Fibroblast of the aortic adventitia (primary cell): ENCODE measurements at places on chromosomes 11 and 22.
A peak's percentile ranks its signal among the peaks of the same experiment; 100 is the strongest.

DNA sequence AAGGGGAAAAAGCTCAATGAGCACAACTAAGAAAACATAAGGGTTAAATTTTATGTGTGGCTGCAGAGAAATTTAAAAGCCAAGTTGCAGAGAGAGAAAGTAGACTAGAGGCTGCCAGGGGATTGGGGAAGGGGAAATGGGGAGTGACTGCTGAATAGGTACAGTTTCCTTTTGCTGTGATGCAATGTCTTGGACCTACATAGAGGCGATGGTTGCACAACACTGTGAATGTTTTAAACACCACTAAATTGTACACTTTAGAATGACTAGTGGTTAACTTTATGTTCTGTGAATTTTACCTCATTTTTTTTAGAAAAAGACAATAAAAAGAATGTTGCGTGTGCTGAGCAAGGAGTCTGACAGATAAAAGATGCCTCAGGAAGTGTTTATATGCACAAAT is 36.5 kb downstream of the TENM4 start:
- DNase-seq: peak; percentile 75

GRCh38 chr11:107849790-107850189 is 8.8 kb downstream of the SLC35F2 start:
- DNase-seq: no peak

DNA sequence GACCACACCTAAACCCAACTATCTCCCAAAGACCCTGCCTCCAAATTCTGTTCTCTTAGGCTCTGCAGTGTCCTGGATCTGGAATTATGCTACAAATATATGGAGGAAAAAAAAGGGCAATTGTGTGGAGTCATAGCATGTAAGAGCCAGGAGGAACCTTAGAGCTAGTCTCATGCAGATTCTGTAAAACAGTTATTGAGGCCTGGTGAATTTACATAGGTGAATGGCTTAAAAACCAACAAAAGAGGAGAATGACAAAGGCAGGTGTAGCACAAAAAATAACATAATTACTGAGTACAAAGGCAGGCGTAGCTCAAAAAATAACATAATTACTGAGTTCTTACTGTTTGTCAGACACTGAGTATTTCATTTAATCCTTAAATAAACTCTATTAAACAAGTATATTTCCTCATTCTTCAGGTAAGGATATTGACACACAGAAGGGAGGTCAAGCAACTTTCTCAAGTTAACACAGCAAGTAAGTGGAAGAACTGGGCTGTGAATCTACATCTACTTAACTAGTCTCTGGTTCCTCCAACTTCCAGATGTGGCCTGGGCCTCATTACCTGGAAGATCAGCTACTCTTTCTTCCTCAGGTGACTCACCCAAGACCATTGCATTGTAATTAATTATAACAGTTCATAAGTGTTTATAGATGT is 938.9 kb upstream of the TENM4 start:
- DNase-seq: no peak

- DNase-seq: peak; percentile 82
Measured at GRCh38 chr11:130553306-130553705, 104.9 kb downstream of the ADAMTS15 start.

DNA sequence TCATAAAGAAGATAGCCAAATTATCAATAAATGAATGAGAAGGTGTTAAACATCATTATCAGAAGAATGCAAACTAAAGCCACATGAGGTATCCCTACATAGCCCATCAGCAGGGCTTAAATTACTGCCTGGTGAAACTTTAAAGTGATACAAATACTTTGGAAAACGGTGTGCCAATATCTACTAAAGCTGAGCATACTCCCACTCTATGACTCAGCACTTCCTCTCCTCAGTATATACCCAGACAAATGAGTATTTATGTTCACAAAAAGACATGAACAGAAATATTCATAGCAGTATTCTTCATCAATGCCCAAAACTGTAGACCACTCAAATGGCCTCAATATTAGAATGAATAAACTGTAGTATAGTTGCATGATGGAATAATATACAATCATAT is 284.6 kb upstream of the ZC3H12C start:
- DNase-seq: peak; percentile 57

- DNase-seq: no peak
Measured at GRCh38 chr11:47215366-47215910, 664 bp downstream of the DDB2 start.

DNA sequence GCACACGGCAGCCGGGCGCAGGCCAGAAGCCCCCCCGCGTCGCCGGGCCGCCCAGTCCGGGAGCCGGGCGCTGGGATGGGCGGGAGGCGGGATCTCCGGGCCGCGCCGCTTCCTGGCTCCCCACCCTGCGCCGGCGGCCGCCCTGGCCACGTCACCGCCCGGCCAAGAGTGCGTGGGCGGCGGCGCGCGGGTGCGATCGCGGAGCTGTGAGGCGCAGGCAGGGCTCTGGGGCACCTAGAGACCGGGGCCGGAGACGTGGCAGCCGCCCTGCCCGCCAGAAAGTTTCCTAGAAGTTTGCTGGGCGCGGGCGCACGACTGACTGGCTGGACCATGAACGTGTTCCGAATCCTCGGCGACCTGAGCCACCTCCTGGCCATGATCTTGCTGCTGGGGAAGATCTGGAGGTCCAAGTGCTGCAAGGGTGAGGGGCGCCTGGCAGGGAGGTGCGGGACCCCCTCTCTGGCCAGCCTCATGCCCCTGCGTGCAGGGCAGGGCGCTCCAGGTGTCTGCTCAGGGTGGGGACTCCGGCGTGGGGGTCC is at the start of gene KDELR3:
Gene KDELR3 (plus strand): TSS at position 193 of the 539 bp plus-strand sequence. CDS start 138 bp downstream, at position 331.
- peak; percentile 63 for DNase-seq

DNA sequence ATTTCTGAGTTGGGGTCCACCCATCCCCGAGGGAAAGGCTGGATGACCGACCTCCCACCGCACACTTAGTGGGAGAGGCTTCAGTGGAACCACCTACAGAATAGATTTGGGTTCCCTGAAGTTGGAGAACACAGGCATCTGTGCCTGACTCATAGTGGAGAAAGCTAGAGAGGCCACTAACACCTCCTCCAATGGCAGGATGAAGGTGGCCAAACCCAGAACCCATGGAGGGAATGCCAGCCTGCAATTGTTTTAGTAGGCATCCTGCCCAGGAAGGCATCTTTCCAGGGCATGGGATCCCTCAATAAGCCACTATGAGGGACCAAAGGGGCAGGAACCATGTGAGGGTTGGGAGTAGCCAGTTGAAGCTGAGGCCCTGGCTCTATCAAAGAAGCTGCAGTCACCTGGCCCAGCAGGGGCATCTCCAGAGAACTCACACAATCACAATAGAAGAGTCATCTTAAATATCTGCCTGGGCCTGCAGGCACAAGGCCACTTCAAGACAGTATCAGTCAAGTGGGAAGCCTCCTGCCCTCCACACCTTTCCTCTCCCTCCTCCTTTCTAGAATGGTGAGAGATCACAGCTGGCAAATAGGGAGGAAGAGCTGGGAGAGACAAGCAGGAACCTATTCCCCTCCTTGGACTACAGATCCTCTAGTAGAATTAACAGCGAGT is 124.1 kb upstream of the CSNK2A3 start:
- DNase-seq: no peak

DNA sequence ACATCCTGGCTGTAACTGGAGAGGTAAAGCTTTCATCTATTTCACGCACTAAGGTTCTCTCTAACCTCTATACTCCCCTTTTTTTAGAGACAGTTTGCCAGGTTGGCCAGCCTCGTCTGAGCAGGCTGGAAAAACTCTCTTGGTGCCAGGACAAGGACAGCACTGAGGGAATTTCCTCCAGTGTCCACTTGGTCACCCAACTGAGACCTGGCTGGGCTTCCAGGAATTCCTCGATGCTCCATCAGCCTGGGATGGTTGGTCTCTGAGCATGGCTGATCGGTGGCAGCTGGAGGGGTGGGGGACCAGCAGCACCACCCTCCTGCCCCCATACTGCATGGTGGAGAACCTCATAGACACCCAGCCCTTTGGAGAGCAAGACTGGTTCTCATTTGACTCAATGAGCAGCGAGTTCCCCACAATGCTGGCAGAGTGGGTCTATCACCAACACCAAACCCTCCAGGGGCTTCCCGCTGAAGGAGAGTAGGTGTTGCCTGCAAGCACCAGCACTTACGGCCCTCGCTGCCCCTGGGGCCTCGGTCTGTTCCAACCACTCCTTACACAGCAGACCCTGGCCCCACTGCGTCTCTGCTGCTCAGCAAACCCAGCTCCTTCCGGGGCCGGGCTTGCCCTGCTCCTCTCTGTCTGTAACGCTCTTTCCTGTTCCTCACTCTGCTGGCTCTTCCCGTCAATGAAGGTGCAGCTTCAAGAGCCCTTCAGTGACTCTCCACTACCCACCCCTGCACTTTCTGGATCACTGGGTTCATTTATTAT is 122.2 kb downstream of the ST3GAL4 start:
- DNase-seq: no peak

DNA sequence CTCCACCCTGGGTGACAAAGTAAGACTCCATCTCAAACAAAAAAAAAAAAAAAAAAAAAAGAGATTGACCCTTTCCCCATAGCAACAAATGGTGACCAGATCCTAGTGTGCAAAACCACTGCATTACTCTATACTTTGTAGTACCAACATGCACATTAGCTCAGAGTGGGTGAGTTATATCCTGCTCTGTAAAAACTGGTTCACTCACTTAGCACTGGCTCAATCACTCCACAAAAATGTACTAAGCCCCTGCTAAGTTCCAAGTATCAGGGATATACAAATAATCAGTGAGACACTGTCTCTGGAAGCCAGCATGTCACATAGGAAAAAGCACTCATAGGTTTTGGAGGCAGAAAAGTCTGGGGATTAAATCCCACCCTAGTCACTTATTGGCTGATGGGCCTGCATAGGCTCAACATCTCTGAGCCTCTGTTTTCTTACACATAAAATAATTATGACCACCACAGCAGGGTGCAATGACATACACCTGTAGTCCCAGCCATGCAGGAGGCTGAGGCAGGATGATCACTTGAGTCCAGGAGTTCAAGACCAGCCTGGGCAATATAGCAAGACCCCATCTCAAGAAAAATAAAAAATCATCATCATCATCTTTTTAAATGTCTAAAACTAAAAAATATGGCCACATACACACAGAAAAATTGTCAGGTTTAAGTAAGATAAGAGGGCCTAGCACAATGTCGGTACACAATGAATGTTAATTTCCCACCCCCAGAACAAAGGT is 11.9 kb downstream of the FAM168A start:
- DNase-seq: peak; percentile 31

GRCh38 chr22:20793748-20794649 is 20.1 kb downstream of the SERPIND1 start:
- no peak for DNase-seq

DNA sequence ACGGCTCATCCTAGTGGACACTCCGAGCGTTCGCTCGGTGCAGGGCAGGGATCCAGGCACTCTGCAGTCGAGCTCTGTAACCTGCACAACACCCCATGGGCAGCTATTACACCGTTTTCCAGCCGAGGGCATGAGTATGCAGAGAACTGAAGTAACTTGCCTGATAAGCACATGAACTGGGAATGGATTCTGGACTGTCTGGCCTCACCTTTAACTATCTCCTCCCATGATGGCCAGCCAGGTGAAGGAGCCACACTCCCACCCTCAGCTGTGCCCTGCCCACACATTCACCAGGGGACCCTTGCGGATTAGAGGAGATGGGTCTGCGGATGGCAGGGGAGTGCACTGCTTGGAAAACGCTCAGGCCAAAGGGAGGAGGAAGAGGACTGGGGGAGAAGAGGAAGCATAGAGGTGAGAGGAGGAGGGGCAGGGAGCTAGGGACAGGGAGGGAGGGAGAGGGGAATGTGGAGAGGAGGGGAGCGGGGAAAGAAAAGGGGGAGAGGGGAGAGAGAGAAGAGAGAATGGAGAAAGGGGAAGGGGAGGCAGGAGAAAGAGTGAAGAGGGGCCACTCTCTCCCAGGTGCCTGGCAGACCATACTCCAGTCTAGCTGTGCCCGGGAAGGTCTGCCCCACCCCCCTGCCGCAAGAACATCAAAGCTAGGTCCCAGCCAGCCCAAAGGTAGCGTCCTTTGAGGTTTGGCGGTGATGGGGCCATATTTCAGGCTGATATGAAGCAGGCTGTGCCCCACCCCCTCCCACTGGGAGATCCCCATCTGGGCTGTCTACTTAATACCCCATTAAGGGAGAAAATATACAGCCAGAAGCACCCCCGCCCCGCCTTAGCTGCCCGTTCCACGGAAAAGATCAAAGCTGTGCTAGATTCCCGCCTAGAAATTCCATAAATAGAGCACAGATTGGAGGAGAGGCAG is 33.2 kb upstream of the TCF20 start:
- DNase-seq: no peak

DNA sequence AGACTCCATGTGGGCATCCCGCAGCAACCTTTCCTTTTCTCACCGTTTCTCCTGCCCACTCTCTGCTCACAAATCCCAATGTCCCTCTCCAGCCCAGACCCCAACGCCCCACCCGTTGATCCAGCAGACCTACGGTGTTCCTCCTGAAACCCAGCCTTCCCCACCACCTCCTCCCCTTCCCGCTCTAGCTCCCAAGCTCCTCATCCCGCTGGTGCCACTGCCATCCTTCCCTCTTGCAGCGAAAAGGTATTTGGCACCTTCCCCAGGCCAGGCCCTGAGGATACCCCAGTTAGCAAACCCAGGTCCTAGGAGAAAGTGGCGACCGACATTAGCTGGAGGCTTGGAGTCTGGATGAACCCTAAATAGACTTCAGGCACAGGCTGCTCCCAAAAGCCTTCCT is 84.0 kb upstream of the RTL6 start:
- DNase-seq: no peak

GRCh38 chr22:40463017-40463631 is 92.7 kb downstream of the SGSM3 start:
- no peak for DNase-seq

- no peak for DNase-seq
Measured at GRCh38 chr11:61959678-61960077, 7.8 kb downstream of the FTH1 start.

DNA sequence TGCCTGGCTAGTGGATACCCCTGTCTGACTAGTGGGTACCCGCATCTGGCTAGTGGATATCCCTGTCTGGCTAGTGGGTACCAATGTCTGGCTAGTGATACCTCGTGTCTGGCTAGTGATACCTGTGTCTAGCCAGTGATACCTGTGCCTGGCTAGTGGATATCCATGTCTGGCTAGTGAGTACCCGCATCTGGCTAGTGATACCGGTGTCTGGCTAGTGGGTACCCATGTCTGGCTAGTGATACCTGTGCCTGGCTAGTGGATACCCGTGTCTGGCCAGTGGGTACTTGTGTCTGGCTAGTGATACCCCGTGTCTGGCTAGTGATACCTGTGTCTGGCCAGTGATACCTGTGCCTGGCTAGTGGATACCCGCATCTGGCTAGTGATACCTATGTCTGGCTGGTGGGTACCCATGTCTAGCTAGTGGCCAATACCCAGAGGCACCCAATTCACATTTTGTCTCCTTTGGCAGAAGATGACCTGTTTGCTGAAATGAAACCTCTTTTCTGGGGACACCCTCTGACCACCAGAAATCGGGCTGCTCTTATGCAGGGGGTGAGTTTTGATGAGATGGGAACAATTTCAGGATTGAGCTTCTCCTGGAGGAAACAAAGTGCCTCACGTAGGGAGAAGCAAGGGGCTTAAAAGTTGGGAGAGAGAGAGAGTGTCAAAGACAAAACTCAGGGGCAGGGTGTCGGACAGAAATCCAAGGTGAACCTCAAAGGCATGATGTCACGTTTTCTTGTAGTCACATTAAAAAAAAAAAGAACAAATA is 63.4 kb downstream of the SMIM38 start:
- DNase-seq: no peak

- DNase-seq: no peak
Measured at GRCh38 chr11:67437809-67438157, 301 bp upstream of the PTPRCAP start.
